NCI-H774 (cell line): ENCODE measurements at places on chromosomes 4 and X.
A peak's percentile ranks its signal among the peaks of the same experiment; 100 is the strongest.

DNA sequence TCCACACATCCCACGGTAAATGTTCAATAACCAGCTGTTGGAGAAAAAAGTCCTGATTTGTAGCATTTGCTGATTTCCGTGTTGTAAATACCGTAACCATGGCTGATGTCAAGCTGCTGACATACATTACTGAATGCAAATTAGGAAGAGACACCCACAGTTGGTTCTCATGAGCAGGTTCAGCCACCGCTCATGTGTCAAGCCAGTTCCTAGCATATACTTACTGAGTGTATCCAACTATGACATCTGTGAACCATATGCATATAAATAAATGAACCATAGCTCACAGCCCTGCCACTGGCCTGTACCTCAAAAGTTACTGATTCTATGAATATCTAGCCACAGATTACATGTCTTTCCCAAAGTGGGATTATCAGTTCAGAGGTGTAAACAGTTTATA, 29.5 kb downstream of the FHDC1 start:
- no peak for DNase-seq

DNA sequence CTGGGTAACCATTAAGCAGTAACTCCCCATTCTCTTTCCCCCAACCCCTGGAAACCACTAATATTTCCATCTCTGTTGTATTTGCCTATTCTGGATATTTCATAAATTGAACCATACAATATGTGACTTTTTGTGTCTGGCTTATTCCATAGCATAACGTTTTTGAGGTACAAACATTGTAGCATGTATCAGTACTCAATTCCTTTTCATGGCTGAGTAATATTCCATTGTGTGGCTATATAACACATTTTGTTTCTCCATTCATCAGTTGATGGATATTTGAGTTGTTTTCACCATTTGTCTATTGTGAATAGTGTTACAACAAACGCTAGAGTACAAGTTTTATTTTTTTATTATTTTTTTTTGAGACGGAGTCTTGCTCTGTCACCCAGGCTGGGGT, 55.0 kb upstream of the MORC4 start:
- DNase-seq = no peak

DNA sequence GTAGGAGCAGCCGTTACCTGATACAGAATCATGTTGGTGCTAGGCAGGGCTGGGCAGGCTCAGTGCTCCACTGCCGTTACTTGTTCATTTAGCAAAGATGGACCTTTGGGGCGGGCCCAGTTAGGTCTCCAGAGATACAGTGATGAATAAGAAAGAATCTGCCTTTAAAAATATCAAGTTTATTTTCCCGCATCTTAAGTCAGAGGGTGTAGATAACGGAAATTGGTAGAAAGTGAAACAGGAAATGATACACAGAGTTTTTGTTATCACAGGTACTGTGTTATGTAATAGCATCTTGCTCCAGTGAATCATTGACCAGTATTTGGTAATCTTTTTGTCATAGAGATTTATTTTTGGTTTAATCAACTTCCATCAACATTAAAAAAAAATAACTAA, 5.5 kb downstream of the TMEM131L start:
- DNase-seq = no peak

DNA sequence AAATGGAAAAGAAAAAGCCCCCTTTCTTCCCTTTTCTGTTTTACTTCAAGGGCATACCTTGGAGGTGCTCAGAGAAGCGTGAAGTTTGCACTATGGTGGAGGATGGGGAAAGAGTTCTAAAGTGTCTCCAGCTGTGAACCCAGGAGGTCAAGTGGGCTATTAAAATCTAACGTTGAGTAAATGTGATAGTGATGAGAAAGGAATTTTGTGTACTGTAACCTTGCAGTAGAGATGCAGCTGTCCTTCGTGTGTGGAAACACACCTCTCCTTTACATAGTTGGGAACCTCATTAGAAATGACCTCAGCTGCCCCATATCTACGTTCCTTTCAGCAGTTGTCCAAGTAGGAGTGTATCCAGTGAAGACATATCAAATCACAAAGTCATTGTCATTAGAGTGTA, 26.5 kb downstream of the ADH5 start:
- DNase-seq = no peak

GRCh38 chrX:65668377-65669310, 1.2 kb downstream of the MSN start:
- DNase-seq = no peak

DNA sequence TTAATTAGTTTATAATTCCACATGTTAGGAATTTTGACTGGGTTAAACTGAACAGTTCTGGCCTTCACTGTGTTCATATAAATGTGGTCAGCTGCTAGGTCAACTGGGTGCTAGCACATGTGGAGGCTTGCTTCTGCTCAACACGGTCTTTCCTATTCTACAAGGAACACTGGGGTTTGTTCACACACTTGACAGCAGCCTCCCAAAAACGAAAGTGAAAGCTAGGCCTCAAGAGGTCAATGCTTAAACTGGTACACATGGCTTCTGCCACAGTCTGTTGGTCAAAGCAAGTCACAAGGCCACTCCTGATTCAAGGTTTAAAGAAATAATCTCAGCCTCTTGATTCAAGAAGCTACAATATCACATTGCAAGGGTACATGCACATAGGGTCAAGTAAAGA, 126.5 kb downstream of the QDPR start:
- DNase-seq = peak; percentile 40

DNA sequence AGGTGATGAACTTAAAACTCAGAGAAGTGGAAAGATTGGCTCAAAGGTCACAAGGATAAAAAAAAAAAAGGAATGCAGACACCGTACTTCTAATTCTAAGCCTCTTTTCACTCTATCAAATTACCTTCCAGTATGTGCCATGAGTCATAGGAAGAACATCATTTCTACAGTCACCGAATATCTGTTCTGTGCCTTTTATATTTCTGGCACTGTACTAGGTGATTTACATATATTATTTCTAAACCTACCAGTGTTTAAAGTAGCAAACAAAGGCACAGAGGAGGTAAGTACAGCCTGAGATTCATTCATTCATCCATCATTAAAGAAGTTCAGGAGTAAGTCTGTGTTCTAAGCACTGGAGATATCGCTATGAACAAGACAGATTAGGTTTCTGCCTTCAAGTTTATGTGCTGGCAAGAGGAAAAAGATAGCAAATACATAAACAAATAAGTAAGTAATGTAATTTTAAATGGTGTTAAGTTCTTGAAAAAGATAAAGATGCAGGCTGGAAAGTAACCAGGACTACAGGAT, 65.3 kb downstream of the PALLD start:
- DNase-seq = no peak

DNA sequence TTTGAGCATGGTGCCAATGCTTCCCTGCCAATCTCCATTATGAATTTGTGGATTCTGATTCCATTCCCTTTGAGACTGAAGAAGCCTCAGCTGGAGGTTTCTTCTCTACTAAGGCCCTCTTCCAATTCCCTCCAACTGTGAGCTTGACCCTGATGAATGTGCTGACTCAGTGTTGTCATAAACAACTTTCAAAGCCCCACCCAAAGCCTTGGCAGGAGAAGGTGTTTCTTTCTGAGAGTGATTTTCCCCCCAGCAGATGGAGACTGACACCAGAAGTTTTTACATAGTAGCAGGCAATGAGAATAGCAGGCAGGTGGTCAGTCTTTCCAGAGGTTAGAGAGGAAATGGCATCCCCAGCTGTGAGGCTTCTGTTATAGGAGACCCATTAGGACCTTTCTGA, 53.1 kb downstream of the OCRL start:
- no peak for DNase-seq

GRCh38 chr4:88649716-88650115, 47.9 kb downstream of the NAP1L5 start:
- no peak for DNase-seq

- DNase-seq = no peak
Observed at GRCh38 chr4:146032234-146032860, 93.7 kb upstream of the ZNF827 start.

GRCh38 chr4:85656759-85657505, 182.0 kb downstream of the ARHGAP24 start:
- no peak for DNase-seq

DNA sequence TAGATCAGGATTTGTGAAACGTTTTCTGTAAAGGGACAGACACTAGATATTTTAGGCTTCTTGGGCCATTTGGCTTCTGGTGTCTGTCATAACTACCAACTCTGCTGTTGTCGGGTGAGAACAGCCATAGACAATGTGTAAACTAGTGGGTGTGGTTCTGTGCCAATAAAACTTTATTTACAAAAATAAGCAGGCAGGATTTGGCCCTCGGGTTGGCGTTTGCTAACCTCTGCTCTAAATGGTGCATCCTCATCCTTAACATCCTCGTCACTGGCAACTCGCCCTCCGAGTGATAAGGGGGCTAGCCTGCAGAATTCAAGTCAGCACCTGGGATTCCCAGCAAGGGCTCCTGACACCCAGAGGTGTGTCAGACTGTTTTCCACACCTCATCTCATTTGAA, 105.8 kb upstream of the MSX1 start:
- DNase-seq = no peak

- no peak for DNase-seq
Observed at GRCh38 chr4:134201216-134202161, at the start of gene PABPC4L. PABPC4L (minus strand) TSS chr4:134201789; CDS start chr4:134201019, 770 bp downstream.

DNA sequence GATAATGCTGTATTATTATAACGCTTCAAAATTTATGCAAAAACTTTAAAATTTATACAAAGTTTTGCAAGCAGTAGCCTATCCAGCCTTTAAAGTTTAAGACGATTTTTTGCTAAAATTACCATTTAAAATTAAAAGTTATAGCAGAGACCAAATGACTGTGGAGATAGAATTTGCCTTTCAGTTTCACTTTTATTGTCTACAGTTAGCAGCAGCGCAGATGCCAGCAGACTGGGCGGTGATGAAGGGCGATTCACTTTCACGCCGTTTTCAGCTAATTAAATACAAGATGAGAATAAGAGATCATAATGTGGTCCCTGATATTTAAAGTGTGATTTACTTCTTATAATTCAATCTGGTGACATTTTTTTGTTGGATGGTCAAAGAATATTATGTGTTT, 1381.5 kb upstream of the ADGRL3 start:
- peak; percentile 26 for DNase-seq

DNA sequence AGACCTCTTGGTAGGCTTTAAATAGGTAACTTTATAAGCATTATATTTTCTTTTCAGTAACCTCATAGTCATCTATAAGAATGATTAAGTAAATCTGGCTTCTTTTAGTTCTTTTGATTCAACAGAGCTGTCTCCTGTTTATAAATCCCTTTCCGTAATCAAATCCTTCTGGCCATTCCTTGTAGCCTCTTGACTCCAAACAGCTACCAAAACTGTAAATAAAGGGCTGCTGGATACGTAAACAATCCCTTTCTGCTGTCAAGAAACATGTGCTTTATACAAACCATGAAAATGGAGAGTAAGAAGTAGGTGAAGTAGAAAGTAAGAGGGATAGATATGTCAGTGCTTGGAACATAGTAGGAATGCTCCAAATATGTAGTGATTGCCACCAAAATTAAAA, 183.2 kb upstream of the CASK start:
- DNase-seq = no peak

DNA sequence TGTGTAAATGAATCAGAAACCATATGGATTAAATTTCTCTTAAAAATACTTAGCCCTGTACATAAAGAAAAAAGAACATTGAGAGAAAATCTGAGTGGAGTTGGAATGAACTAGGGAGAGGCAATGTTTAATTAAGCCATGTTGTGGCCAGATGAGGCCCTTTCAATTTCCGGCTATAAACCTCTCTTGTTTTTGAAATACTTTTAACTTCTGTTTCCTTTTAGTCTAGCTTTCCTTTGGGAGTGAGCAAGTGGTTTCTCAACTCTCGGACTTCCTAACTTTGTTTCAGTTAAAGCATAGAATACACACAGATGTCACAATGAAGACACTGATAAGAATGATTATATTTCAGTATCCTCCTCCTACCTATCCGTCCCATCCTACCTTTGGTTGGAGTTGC, 197.2 kb downstream of the ARHGAP24 start:
- no peak for DNase-seq

GRCh38 chr4:130636486-130636885, 1540.5 kb downstream of the C4orf33 start:
- no peak for DNase-seq

GRCh38 chr4:156933633-156934258, 37.9 kb downstream of the PDGFC start:
- DNase-seq = no peak
